ENCODE measurements at places on chromosomes 6 and 20. TPM values are rescaled to one million over a fixed set of nuclear protein-coding genes. Genes with fewer than 3 reads are reported as not detected.
A peak's percentile ranks its signal among the peaks of the same experiment; 100 is the strongest.

PRND gene
- total RNA-seq, result 0.46 TPM

OR2J2 gene
- total RNA-seq, result not detected

REV3L gene
- total RNA-seq, result 19.5 TPM

SEMG1 gene
- total RNA-seq, result not detected

TNFRSF6B gene
- total RNA-seq, result not detected

DNA sequence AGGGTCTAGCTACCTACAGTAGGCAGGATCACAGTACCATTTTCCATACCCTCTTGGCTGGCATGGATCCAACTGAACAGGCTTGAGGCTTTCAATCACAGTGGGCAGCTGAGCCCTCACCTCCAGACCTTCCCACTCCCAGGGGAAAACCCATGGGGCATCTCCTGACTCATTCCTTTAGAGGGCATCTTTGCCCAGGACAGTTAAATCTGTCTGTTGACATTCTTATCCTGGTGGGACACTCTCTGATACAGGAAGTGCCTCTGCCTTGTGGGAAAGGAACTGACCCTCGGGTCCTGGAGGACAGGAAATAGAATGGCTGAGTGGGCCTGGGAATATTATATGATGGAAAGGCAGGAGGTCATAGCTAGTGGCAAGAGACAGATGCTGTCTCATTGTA, 10.2 kb upstream of the EPB41L1 start:
- ATAC-seq, result no peak

- peak; percentile 99 for ATAC-seq
Observed at GRCh38 chr6:96075826-96076225, 60.1 kb downstream of the FUT9 start.

GRCh38 chr6:28776269-28777146, 147.3 kb downstream of the TRIM27 start:
- ATAC-seq, result no peak

- no peak for ATAC-seq
Observed at GRCh38 chr6:104638841-104639290, 220.9 kb downstream of the HACE1 start.

DNA sequence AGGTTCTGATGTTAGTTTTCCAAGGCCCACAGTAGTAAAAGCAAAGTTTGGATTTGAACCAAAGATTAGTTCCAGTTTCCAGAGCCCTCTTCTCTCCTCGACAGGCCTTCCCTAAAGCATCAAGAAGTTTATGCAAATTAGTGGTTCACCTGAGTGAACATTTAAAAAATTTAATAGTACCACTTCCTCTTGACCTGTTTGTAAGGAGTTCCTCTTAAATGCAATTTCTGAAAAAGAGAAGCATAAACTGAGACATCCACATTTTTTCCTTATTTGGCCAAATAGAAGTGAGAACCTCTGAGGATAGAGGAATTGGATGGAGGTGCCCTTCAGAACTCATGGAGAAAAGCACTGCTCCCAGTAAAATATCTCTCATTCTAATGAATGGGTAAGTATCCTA, 1.2 kb upstream of the DSE start:
- ATAC-seq, result no peak

GRCh38 chr6:73586416-73586974, 65.7 kb upstream of the EEF1A1 start:
- ATAC-seq, result peak; percentile 13

DNA sequence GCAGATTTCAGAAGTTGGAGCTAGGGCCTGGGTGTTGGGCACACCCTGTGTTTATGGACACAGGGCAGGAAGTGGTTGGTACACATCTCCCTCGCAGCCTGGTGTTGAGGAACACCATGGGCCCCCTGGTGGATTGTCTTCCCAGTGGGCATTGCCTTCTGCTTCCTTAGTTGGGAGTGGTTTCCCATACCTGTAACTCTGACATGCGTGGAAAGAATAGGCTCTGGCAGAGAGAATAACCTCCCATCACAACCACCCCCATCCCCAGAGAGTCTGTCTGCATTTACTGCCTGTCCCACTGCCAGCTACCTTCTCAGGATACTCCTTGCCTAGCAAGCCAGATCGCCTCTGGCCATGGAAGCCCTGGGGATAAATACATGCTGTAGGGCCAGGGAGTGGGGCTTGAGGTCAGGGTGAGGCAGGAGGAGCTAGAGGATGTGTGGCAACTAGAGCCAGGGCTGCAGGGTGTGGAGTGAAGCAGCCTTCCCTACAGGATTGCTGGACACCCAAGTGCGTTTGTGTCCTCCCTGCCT, 14.7 kb downstream of the LRRC73 start:
- peak; percentile 17 for ATAC-seq

DNA sequence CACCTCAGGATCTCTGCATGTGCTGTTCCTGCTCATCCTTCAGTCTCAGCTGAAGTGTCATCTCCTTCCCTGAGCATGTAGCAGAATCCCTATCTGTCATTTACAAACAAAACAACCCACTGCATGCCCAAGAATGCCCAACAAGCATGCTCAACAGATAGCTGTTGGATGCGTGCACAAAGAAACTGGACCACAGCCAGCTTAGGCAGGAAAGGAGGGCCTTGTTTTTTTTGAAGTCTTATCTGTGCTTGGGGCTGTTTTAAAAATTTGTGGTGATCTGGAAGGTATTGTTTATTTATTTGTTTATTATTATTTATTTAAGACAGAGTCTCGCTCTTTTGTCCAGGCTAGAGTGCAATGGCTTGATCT, 18.5 kb upstream of the SLC16A10 start:
- no peak for ATAC-seq

- no peak for ATAC-seq
Observed at GRCh38 chr6:2476376-2476775, 231.0 kb upstream of the GMDS start.

- no peak for ATAC-seq
Observed at GRCh38 chr20:44886266-44886651, 754 bp downstream of the YWHAB start.

DNA sequence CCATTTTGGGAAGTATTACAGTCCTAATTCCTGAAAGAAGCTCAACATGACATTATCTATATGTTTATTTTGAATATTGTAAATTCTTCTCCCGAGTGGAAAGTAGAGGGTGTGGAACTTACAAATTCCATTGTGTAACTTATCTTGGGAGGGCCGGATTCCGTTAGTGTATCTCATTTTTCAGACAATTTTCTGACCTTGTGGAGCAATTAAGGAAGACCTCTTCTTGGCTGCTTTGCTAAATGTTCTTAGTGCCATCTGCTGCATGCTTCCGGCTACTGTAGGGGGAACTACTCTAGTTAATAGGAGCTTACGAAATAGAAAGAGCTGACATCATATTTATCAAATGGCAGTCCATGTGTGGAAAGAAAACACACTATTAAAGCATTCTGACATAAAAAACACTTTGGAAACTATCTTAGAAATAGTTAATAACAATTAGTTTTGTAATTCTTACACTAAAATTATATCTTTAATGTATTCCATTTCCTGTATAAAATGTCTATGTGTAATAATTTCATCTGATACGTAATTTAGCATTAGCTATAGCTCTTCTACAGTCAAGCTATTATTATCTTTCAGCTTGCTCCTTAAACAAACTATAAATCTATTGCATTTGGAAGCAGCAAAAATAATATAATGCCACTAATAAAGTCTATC, 41.5 kb upstream of the KCNQ5 start:
- peak; percentile 53 for ATAC-seq

GRCh38 chr20:31827059-31827458, 7.9 kb downstream of the MYLK2 start:
- no peak for ATAC-seq

GRCh38 chr6:64672131-64672530, 1034.9 kb downstream of the EYS start:
- no peak for ATAC-seq

DNA sequence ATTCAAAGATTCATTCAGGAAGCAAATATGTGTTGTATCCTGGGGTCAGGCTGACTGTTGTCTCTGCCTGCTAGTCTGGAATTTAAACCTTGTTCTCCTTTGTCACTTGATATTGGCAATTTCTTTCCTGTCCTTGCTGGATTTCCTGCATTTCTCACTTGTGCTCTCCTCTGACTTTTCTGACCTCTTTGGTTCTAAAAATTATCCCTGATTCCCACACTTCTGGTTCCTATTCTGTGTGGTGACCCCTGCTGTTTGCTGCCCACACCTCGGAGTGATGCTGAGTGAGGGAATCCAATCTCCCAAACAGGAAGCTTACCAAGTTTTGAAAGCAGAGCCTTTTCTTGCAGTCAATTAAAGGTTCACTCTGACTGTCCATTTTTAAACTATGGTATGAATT, 345.3 kb downstream of the CDKAL1 start:
- no peak for ATAC-seq

GRCh38 chr6:47098570-47098993, 56.5 kb upstream of the ADGRF1 start:
- ATAC-seq, result no peak

- no peak for ATAC-seq
Observed at GRCh38 chr20:37542281-37542680, 14.6 kb upstream of the BLCAP start.

DNA sequence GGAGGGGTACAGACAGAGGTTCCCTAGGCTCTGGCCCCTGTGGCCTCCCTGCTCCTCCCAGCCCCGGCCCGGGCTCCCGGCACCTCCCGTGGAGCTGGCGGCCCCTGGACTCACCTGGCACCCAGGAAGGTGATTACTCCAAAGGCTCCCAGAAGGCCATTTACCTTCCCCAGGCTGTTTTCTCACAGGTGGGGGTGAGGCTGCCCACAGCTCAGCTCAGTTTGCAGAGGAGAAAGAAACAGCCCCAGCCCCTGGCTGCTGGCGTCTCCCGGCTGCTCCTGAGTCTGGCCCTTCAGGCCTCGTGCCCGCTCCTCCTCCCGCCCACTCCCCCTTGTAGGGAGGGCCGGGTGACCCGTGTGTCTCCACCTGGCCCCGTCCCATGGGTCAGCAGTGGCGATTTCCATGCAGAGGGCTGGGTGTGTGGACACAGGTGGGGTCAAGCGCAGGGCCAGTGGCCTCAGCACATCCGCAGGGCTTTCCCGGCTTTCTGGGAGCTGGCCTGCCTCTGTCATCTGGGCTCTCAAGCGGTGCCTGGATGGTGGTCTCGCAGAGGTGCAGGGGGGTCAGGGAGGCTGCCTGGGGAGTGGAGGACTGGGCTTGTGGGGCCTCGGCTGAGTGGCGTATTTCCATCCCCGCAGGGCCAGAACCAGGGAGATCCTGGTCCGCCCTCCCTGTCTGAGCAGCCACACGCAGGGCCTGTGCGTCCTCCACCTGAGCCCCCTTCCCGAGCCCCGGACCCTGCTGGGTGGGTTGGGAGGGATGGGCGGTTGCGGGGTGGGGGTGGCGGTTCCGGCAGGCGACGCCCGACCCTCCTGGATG, 20.2 kb upstream of the GATA5 start:
- ATAC-seq, result peak; percentile 53

- no peak for ATAC-seq
Observed at GRCh38 chr6:129476810-129477209, 233.2 kb downstream of the ARHGAP18 start.

GRCh38 chr6:142669471-142670351, 275.3 kb downstream of the HIVEP2 start:
- no peak for ATAC-seq

DNA sequence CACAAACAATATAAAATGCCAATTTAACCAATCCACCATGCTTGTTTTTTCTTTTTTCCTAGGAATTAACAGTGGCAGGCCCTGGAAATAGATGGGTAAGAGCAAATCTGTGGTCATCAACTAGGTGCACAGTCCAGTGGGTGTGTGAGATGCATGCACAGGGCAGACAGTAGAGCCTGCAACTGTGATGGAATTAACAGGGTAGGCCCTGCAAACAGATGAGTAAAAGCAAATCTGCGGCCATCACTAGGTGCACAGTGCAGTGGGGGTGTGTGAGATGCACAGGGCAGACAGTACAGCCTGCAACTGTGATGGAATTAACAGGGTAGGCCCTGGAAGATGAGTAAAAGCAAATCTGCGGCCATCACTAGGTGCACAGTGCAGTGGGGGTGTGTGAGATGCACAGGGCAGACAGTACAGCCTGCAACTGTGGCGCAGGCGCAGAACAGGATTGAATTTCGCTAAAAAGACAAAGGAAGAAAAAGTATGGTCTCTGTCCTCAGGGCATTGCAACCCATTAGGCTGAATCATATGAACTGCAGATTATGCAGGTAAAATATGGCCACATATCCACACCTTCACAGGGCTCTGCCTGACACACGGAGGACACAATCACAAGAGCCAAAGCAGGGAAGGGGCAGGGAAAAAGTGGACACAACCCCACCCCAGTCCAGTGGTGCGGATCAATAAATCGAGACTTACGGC, 41.0 kb upstream of the IPCEF1 start:
- ATAC-seq, result no peak

GRCh38 chr20:13458860-13459451, 179.8 kb downstream of the TASP1 start:
- ATAC-seq, result no peak

DNA sequence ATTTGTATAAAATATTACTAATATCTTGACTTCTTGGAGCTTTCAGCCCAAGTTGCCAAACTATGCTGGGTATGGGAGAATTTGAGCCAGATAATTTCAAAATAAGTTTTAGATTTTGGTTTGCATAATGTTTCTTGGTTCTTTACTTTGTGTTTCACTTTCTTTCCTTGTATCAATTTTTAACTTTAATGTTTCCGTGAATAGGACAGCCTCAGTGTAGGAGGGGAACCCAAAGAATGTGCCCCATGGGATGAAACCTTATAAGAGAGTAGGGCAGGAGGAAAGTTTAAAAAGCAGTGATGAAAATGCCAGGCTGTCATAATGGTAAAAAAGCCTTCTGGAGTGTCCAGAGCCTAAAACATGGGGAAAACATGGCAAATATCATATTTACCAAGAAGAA, 252.4 kb upstream of the IRAK1BP1 start:
- no peak for ATAC-seq

DNA sequence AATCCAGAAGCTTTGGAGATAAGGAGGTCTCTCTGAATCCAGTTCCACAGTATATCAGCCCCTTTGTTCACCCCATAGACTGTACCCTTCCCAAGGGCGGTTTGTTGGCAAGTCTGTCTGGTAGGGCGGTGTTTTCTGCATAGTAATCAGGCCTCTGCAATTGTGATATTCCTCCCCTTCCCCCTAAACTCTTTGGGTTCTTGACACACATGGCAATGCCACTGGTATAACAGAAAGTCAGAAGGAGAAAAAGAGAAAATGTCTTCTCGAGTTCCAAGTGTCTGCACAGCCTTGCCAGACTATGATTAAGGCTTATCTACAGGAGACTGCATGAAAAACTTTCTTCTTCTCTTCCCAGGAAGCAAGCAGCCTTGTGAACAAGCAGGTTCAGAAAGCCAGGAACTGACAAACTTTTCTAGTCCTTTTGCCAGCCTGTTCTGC, 45.6 kb downstream of the FOXO3 start:
- no peak for ATAC-seq

GRCh38 chr6:4287811-4288244, 152.5 kb upstream of the ECI2 start:
- peak; percentile 82 for ATAC-seq

DNA sequence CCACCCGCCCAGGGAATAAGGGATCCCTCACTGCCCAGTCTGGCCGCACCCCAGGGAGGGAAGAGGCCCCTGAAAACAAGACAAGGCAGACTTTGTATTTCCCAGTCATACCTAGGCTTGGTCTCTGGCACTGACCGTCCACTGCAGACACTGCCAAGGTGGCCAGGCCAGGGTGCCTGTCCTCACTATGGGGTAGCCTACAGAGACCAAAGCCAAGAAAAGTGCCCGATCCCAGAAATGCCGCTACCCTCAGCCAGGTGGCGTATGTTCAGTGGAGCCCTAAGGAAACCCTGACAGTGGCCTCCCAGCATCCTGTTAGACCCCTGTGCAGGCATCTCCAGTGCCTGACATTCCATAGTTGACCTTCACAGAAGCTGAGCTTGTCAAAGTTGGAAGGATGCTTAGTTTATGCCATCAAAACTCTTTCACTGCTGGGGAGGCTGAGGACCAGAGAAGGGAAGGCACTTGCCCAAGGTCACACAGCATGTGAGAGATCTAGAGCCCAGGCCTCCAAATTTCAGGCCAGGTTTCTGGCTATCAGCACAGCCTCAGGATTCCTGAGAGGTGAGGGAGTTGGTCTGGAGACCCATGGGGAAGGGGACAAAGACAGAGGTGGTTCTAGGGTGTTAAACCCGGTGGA, 2.5 kb downstream of the SCRT2 start:
- ATAC-seq, result peak; percentile 2
